T-helper 9 cell (primary cell): ENCODE measurements at places on chromosomes 6 and 20.

- no peak for DNase-seq
Observed at GRCh38 chr20:21397341-21398108, at the start of gene NKX2-4. NKX2-4 (minus strand) TSS chr20:21397526; CDS start chr20:21397399, 127 bp downstream.

GRCh38 chr6:33428224-33428965, 8.5 kb downstream of the SYNGAP1 start:
- DNase-seq: no peak

GRCh38 chr6:44477293-44477894, 89.9 kb downstream of the CDC5L start:
- DNase-seq: no peak

DNA sequence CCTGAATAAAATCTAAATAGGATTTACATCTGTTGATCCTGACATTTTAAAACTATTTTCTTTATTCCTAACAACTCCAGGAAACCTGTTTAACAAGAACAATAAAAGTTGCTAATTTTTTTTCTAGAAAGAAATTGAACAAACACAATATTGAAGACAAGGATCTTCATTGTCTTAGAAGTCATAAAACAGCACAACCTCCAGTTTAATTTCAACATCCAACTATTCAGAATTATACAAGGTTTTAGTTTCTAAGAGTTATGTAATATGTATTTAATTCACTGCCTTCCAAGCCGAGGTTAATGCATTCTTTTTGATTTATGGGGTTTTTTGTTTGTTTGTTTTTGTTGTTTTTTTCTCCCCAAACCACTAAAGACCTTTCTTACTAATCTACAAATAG, 7.2 kb downstream of the BMP5 start:
- DNase-seq: no peak

DNA sequence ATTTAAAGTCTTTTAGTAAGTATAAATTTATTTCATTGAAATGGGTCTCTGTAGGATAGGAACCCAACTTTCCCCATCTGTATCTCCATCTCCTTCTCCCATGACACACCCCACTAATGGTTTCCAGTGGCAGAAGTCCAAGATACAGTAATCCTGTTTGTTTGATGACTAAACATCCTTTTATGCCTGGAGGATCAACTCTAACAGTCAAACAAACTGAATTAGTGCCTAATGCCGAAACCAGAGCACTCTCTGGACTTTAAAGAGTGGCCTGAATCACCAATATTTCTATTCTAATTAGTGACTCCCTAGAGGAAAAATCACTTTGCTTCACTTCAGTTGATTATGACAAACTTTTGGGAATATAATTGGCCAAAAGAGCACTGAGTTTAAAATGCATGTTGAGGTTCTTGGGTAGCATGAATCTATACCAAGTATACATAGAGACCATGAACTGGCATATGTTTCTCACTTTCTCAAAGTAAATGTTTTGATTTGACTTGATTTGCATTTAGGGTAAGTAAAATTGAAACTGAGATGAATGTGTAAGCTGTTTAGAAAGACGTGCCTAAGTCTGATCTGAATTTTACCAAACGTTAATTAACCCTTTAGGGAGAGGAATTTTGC, 776.4 kb upstream of the NRSN1 start:
- no peak for DNase-seq

DNA sequence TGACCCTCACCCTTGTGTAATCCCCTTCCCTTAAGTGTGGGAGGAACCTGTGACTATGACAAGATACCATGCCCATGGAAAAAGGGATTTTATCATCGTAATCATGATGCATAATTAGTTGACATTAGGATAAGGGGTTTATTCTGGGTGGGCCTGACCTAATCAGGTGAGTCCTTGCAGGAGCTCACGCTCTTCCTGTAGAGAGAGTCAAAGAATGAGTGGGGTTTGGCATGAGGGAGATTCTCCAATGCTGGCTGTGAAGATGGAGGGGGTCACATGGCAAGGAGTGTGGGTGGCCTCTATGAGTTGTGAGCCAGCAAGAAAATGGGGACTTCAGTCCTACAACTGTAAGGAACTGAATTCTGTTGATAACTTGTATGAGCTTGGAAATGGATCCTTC, 342.0 kb upstream of the TSHZ2 start:
- DNase-seq: no peak

GRCh38 chr20:6959900-6960312, 192.4 kb downstream of the BMP2 start:
- DNase-seq: no peak

- peak; percentile 27 for DNase-seq
Observed at GRCh38 chr20:53839423-53840176, 230.8 kb downstream of the BCAS1 start.

DNA sequence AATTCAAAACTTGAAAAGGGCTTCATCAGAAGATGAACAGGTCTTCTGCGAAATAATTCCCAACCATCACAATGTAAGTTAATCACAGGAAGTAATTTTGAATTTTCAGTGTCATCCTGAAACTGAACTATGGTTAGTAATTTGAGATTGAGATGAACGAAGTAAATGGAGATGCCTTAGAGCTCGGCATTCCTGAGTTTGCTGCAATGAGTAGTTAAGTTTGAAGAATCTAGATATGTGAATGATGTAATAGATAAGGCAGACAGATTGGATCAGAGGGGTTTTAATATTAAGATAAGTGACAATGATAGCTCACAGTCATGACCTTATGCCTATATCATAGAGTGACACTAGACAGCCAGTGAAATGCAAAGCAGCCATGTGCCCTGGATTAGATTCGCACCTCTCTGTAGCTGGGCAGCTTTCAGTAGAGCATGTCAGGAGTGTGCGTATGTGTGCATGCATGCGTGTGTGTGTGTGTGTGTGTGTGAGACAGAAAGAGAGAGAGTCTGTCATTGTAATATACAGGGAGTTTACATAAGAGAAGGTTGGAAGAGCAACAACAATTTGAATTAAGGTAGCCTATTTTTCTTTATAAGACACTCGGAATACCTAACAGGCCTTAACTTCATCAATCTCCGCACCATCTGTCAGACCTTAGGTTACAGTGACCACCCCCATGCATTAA, 233.0 kb downstream of the GMPR start:
- DNase-seq: no peak

- no peak for DNase-seq
Observed at GRCh38 chr6:11459079-11459610, 78.4 kb upstream of the TMEM170B start.

DNA sequence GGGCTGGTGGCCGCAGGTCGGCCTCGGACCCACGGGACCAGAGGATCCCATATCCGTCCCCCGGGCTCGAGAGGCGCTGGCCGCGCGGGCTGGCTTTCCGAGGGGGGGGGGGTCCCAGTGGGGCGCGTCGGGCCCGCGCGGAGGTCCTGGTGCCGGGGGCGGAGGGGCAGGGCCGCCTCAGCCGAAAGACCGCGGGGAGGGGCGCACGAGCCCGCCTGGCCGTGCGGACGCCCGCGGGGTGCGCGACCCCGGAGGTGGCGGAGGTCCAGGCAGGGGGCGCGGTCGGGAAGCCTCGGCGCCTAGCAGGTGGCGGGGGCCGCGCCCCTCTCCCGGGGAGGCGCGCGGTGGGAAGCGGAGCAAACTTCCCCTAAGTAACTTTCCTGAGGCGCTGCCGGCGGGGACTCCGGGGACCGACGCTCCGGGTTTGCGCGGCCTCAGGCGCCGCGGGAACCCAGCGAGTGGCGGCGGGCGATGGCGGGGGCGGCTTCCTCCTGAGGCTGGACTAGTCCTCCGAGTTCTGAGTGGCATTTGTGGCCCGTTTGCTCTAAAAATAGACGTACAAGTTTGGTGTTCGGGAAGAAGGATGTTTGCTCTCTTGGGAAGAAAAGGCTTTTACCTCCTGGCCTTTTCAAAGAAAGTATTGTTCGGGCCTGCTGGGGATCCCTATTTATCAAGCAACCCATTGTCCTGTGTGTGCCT, 26.5 kb upstream of the BTBD3 start:
- no peak for DNase-seq

DNA sequence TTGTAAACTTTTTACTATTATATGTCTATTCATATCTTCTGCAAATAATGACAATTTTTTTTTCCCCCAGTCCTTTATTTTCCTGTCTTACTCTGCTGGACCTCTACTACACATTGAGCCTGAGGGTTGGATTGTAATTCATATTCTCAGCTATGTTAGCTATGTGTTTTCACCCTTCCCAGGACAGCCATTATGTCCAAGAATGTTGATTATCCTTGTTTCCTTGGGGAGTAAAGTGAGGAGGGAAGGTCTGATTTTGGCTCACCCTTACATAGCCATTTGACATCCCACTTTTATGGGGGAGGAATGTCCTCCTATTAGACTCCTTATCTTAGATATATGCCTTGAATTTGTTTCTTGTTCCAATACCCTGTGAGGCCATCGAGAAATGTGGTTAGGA, 17.6 kb upstream of the TBC1D32 start:
- no peak for DNase-seq

GRCh38 chr6:82761674-82762345, 303.8 kb downstream of the UBE3D start:
- DNase-seq: no peak

GRCh38 chr20:761418-762381, 6.6 kb downstream of the SLC52A3 start:
- DNase-seq: no peak

- no peak for DNase-seq
Observed at GRCh38 chr20:39381595-39381994, 419.5 kb downstream of the DHX35 start.

DNA sequence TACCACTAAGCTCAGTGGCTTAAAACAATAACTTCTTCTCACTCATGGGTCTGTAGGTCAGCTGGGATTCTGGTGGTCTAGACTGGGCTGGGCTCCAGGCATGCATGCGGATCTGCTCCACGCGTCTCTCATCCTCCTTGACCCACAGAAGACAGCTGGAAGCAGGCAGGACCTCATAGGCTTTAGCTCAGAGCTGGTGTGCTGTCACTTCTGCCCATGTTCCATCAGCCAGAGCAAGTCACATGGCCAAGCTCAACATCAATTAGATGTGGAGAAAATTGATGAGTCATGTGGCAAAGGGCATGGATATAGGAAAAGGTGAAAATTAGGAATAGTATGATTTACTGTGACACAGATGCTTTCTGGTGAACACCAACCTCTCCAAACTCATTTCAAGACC, 57.4 kb upstream of the PSMF1 start:
- DNase-seq: no peak

- no peak for DNase-seq
Observed at GRCh38 chr6:54404791-54405190, 96.5 kb downstream of the TINAG start.

GRCh38 chr20:57061051-57061900, 205.2 kb downstream of the BMP7 start:
- DNase-seq: no peak
